Gastrocnemius medialis (tissue), 4 donors: ENCODE measurements at places on chromosomes 11 and 22. TPM values are rescaled to one million over a fixed set of nuclear protein-coding genes. Genes with fewer than 3 reads are reported as not detected.
A peak's percentile ranks its signal among the peaks of the same experiment; 100 is the strongest.

GRCh38 chr22:35726398-35726797 lies 8.7 kb downstream of the APOL5 start:
- DNase-seq = no peak

DNA sequence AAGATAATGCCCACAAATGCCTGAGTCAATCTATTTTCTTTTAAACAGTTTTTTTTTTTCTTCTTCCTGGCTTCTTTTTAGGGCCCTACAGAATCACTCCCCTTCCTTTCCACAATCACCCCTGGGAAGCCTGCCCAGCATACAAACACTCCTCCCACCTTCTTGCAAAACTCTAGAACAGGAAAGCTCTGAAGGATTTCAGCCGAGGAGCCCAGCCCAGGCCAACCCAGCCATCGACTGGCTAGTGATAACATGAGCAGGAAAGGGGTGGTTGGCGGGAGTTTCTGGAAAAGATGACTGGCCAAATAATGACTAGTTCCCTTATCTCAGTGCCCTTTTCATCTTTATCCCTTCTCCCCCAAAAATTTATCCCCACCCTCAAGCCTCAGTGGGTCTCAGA lies 68.2 kb downstream of the USP35 start:
- peak; percentile 56 for DNase-seq

GRCh38 chr22:17589810-17590375 lies 26.6 kb downstream of the SLC25A18 start:
- DNase-seq = no peak

DNA sequence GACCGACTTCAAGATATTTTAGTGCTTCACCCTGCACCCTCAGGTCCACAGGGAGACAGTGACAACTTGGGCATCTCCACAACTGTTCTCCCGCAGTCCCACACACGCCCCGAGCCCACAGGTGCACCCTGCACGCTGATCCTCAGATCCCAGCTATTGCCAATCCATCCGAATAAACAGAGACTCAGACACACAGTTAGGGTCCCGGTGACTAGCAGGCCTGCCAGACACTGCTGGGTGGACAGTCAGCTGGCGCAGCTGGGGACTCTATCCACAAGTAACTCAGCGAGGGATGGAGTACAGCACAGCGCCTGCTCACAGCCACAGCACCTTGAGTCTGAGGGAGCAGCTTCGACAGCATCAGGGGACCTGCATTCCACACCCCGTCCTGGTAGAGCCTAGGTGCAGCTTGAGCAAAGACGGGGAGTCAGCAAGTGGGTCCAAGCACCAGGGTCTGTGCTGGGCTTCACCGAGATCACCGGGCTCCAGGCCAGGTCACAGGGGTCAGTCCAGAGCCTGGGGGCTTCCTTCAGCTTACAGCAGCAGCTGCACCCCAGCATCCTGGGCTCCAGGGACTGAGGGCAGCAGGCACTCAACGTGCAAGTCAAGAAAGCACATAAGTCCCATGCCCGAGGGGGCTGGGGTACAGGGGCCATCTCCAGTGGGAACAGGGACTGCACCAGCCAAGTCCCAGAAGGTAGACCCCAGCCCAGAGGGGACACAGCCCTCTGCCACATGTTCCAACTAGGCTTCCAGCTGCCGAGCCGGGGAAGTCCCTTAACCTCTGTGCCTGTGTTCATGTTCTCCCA lies 7.6 kb downstream of the RPL3 start:
- no peak for DNase-seq

DNA sequence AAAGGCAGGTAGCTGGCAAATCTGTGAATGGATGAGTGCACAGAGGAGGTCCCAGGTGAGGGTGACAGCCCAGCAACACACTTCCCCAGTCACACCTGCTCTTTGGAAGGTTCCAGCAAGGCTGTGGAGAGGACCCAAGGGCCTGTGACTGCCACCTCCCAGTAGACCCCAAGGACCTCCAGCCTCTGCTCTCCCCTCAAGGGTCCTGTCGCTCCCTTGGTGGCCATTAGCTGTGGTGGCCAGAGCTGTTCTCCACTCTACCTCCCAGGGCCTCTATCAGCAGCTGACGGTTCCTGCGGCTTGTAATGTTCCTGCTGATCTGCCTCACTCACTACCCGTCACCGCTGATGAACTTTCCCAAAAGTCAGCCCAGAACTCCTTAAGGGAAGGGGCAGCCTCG lies 93.0 kb downstream of the SWAP70 start:
- DNase-seq = no peak

DNA sequence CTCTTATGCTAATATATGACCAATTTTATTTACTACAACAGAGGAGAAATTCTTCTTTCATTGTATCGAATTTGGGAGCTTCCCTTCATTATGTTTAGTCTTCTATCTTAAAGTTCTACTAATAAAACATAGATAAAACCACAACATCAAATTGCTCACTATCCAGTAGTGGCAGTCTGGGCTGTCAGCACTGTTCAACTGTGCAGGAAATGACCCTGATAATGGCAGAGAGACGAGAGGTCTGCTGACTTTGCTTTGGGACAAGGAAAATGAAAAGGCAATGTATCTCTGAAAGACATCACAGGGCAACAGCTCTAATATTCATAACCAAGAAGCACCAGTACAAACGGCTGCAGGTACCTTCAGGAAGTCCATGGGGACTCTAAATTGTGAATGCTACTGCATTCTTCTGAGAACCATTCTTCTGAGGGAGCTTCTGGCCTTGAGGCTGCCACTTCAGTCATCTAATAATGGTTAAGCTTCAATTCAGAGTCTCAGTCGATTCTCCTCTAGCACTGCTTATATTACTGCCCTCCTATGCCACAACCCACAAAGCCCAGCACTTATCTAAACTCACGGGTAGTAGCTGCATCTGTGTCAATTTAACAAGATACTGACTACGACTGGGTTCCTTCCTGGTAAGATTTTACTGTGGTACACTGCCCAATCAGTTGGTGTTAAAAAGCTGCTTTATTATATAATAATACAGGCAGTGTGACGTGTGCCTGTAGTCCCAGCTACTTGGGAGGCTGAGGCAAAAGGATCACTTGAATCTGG lies 44.2 kb downstream of the CKAP5 start:
- DNase-seq = no peak

GRCh38 chr22:39719559-39720450 lies 149.3 kb downstream of the CACNA1I start:
- no peak for DNase-seq

DNA sequence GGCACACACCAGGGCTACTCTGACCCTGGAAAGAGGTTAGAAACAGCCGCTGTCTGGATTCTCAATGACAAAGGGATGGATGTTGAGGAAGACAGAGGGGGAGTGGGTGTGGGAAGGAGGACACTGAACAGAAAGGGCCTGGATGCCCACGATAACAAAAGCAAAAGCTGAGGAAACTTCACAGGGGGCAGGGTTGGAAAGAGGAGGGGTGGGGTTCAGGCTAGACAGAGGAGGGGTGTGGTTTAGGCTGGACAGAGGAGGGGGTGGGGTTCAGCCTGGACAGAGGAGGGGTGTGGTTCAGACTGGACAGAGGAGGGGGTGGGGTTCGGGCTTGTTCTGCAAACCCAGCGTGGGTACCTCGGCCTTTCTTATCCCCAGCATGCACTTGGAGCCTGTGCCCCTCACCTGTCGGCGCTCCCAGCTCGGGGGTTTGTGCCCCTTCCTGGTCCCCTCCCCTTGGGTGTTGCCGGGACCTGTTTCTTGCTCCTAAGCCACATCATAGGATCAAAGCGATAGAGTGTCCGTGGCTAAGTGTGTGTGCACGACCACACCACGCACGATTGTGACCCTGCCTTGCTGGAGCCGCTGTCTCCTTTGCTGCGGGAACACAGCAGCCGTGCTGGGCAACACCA lies 75.6 kb downstream of the BRD1 start:
- DNase-seq = no peak

DNA sequence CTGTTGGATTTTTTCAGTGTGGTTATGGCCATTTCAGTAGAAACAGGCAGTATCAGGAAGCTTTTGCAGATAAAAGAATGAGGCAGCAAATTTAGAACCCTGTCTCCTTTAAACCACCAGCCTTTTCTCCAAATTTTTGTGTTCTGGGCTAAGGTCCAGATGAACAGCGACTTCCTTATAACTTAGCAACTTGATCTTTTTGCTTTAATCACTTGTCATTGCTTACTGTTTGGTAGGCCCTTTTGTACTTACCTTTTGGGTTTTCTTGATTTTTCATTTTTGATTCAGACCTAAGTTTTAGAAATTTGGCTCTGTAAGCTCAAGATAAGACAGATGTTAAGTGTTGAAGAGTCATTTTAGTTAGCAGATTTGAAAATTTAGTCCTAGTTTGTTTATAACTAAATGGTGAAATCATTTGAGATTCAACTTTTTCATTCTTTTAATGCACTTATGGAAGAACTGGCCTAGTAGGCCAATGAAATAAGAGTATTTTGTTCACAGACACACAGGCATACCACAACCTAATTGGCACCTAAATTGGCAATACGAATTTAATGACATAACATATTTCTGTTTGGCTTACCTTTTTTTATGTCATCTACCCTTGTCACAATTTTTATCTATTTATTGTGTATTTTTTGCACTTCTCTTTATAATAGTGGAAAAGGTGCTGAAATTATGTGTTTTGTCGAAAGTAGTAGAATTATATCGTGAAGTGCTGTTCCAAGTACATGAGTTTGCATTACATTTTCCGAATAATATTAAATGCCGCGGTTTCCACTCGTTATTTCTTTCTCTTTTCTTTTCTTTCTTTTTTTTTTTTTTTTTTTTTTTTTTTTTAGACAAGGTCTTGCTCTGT lies 2.1 kb downstream of the RTN3 start:
- no peak for DNase-seq

Gene CUL5
- total RNA-seq = 81.5 TPM

Gene KCTD17
- 1.8 TPM for total RNA-seq

Gene FOLR2
- 7.5 TPM for total RNA-seq

Gene KIRREL3
- total RNA-seq = 0.10 TPM
